IMR-90 (cell line): ENCODE measurements at places on chromosomes 7 and 10.

DNA sequence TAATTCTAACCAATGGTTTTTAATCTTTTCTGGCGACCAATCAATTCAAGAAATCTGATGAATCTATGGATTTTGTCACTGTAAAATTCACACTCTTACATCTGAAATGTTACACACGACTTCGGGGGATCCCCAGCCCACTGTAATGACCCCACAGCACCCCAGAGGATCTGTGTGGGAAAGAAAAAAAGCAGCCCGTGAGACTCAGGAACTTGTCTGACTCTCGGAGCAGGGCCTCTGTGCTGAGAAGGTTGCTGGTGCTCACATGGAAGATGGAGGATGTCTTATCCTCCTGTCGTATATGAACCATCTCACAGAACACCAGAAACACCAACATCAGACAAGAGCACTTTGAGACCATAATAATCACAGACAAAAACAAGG is 228.4 kb upstream of the INHBA start:
- DNase-seq: no peak

DNA sequence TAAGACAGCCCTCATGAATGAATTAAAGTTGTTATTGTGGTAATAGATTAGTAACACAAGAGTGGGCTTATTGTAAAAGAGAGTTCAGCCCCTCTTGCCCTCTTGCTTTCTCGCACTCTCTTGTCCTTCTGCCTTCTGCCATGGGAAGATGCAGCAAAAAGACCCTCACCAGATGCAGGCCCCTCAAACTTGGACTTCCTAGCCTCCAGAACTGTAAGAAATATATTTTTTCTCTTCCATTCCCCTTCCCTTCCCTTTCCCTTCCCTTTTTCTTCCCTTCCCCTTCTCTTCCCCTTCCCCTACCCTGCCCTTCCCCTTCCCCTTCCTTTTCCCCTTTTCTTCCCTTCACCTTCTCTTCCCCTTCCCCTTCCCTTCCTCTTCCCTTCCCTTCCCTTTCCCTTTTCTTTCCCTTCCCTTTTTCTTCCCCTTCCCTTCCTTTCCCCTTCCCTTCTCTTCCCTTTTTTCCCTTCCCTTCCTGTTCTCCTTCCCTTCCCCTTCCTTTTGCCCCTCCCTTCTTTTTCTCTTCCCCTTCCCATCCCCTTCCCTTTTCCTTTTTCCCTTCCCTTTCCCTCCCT is 55.6 kb upstream of the TMEM248 start:
- DNase-seq: no peak

DNA sequence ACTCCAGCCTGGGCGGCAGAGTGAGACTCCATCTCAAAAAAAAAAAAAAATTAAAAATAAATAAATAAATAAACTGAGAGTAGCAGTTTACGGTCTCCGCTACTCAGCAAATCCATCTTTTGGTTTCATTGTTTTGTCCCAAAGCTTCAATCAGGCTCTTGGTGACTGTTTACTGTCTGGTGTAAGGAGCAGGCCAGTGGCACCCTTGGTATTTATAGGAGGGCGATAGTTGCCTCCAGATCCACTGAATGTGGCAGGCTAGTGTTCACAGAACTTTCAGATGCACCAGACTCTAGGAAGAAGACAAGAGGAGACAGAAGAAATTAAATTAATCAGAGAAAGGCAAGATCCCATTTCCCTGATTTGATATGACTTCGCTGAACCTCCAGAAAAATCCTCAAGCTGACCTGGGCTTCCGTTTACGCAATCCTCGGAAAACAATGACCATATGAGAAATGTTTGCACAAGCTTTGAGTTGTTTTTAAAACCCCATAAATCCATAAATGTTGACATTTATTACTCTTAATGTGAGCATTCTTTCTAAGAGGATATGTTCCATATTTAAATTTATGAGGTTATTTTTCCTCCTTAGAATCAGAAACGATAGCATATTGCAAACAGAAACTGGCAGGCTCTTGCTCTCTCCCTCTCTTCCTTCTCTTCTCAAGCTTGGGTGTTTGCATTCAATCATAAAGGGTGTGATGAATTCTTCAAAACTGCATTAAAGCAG is 7.1 kb upstream of the MUC3A start:
- DNase-seq: no peak

DNA sequence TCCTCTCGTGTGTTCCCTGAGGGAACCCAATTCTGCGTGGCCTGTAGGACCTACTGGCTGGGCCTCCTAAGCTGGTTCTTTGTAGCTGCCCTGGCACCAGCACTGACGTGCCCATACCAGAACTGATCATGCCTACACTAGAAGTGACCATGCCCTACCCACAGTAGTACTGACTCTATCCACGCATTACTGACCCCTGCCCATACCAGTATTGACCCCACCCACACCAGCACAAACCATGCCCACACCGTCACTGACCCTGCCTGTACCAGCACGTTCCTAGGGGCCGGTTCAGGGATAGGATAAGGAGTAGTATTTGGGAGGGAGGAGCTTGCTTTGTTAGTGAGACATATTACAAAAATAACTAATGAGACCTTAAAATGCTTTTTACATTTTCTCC is 88.0 kb downstream of the DOCK1 start:
- DNase-seq: no peak

DNA sequence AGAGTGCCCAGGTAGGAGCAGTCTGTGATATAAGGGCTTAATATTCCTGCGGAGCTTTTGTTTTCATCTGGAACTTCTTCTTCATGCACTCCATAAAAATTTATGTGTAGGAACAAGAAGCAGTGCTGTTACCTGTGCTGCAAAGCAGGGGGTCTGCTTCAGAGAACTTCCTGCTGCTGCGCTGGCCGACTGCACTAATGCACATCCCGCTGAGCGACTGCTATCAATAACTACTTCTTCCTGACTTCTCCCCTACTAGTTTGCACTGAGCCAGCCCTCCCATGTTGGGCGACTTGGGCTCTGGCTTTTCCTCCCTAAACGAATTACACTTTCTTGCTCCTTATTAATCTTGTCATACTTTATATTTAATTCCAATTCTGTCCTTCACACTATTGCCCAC is 150.3 kb downstream of the NEBL start:
- no peak for DNase-seq

GRCh38 chr7:114942446-114943175 is 20.7 kb downstream of the MDFIC start:
- DNase-seq: no peak

DNA sequence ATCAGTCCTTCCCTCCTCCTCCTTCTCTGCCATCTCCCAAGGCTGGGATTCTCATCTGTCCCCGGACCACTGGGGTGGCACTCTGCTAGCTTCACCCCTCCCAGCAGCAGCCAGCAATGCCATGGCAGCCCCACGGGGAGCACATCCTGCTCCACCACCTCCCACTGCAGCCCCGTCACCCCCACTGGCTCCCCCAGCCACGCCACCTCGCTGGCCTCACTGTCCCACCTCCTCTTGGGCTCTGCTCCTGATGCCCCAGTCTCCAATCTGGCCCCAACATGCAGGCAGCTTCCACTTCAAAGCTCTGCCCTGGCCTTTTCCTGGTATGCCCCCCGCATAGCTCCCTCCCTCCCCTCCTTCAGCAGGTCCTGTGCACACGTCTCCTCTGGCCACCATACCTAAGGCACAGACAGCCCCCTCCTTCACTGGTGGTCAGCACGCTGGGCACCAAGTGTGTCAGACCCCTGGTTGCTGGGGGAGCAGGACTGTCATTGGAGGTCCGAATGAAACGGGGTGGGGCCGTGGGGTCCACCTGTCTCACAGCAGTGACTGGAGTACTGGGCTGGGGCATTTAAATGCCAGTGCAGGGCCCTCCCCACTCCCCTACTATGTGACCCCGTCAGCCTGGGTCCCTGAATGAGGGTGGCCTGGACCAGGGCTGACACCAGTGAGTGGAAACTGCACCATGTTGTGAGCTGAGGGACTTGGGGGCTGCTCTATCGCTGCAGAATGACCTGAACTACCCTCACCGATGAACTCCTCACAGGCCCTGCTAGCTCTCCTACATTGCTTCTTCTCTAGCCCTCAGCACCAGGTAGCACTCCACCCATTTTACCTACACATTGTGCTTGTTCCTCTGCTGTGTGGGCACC is 38.7 kb downstream of the RASGEF1A start:
- no peak for DNase-seq

GRCh38 chr10:11381023-11381422 is 230.4 kb downstream of the USP6NL start:
- peak; percentile 32 for DNase-seq
